ENCODE measurements at places on chromosomes 16 and 17. TPM values are rescaled to one million over a fixed set of nuclear protein-coding genes. Genes with fewer than 3 reads are reported as not detected.

Gene CCL7
- total RNA-seq: not detected

Gene TNK1
- 20.8 TPM for total RNA-seq

Gene MT1F
- total RNA-seq: 18.4 TPM

Gene MAPK8IP3
- total RNA-seq: 342 TPM

Gene EVPLL
- total RNA-seq: not detected

Gene ABCA10
- 3.2 TPM for total RNA-seq

Gene BRD7
- 82.8 TPM for total RNA-seq

Gene KRT14
- total RNA-seq: not detected

Gene KLHDC4
- total RNA-seq: 121 TPM

Gene GAA
- total RNA-seq: 44.1 TPM

Gene CACNG1
- total RNA-seq: not detected

Gene CLEC19A
- not detected for total RNA-seq

Gene BAHCC1
- not detected for total RNA-seq

Gene UQCRC2
- 193 TPM for total RNA-seq

Gene CNGB1
- total RNA-seq: not detected

Gene TBC1D3H
- not detected for total RNA-seq

Gene ITGAD
- total RNA-seq: not detected

Gene CNEP1R1
- 32.7 TPM for total RNA-seq

Gene HOXB5
- total RNA-seq: not detected

Gene ACSM2A
- not detected for total RNA-seq

Gene CX3CL1
- total RNA-seq: not detected

Gene TMEM238L
- total RNA-seq: not detected

Gene SPATA22
- not detected for total RNA-seq

Gene CYB5D1
- 9.8 TPM for total RNA-seq

Gene COPZ2
- 1.2 TPM for total RNA-seq

Gene C17orf50
- total RNA-seq: 0.38 TPM

Gene LPO
- total RNA-seq: not detected

Gene ZG16B
- not detected for total RNA-seq

Gene SOST
- total RNA-seq: not detected

Gene FN3K
- total RNA-seq: 10.3 TPM

Gene CRISPLD2
- not detected for total RNA-seq

Gene CCT6B
- total RNA-seq: 3.9 TPM

Gene HCRT
- not detected for total RNA-seq

Gene SCNN1B
- not detected for total RNA-seq

Gene GRAPL
- total RNA-seq: 69.6 TPM

Gene HAPSTR1
- total RNA-seq: 94.1 TPM

Gene FA2H
- total RNA-seq: not detected

Gene ZNF785
- 23.3 TPM for total RNA-seq

Gene CCL5
- 87.4 TPM for total RNA-seq

Gene KLHL10
- not detected for total RNA-seq

Gene EME1
- total RNA-seq: 2.7 TPM

Gene RCVRN
- not detected for total RNA-seq

Gene IGFBP4
- 0.86 TPM for total RNA-seq

Gene ZNF423
- not detected for total RNA-seq

Gene DOC2A
- not detected for total RNA-seq

Gene KRT24
- total RNA-seq: not detected

Gene TNFRSF13B
- total RNA-seq: 1.5 TPM

Gene CD300C
- not detected for total RNA-seq

Gene SLC47A2
- not detected for total RNA-seq

Gene TBC1D3B
- total RNA-seq: 15.3 TPM

Gene CNTNAP1
- total RNA-seq: 2.7 TPM

Gene CRHR1
- total RNA-seq: not detected

Gene PMP22
- total RNA-seq: not detected

Gene TSPAN10
- total RNA-seq: 0.86 TPM

Gene RBFOX1
- not detected for total RNA-seq

Gene TBC1D3K
- not detected for total RNA-seq

Gene KRTAP17-1
- total RNA-seq: not detected

Gene C1QL1
- not detected for total RNA-seq

Gene UBE2O
- 50.4 TPM for total RNA-seq

All from naive thymus-derived CD8-positive, alpha-beta T cell (primary cell).